Effector memory CD8-positive, alpha-beta T cell (primary cell): ENCODE measurements at places on chromosomes 5 and 9.

- no peak for DNase-seq
Observed at GRCh38 chr5:142644640-142645361, 41.1 kb downstream of the FGF1 start.

- DNase-seq = no peak
Observed at GRCh38 chr5:61686491-61687257, 354.6 kb downstream of the ZSWIM6 start.

DNA sequence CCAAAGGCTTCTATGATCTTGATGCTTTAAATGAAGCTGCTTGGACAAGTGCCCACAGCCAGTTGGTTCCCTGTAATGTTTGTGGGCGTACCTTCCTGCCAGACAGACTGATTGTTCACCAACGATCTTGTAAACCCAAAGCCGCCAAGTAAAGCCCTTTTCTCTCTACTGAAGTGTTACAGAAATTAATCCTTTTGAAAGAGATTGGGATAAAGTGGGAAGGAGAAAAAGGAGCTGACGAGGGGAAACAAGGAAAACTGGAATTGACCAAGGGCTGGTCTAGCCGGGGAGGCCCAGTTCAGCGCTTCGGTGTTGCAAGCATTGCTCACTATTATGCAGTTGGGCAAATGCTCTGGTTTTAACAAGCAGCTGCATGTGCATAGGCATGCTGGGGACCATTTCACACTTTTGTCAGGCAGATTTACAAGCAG lies 53.2 kb downstream of the ZNF474 start:
- no peak for DNase-seq

DNA sequence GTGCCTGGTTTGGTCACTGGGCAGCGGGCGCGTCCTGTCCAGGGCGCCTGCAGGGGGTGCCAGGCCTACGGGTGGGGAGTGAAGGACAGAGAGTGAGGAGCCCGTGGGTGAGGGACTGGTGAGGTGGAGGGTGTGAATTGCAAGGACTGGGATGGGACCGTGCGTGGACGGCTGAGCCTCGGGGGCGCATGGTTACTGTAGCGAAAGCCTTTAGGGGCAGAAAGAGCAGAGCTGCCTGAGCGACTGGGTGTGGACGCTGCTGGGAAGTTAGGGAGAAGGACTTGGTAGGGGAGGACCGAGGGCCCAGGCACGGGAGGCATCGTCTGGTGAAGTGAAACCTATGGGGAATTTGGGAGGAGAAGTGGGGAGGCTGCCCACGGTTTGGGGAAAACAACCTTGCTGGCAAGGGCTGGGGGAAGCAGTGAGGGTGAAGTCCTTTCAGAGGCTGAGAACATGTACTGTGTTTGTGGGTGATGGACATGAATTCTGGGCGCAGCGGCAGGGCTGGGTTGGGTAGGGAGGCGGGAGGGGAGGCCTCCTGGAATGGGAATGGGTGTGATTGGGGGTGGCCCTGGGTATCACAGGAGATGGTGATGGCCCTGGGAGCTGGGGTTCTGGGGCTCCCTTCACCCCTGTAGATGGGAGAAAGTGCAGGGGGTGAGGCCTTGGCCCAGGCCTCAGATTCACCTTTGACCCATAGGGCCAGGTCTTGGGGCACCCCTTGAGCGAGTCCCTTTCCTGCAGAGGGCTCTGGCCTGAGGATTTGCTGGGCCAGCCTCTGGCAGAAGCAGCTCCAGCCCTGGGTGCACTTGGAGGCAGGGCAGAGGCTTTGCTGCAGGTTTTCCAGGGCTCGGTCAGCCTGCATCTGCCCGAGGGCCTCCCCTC lies 1.7 kb upstream of the TOR4A start:
- DNase-seq = no peak

DNA sequence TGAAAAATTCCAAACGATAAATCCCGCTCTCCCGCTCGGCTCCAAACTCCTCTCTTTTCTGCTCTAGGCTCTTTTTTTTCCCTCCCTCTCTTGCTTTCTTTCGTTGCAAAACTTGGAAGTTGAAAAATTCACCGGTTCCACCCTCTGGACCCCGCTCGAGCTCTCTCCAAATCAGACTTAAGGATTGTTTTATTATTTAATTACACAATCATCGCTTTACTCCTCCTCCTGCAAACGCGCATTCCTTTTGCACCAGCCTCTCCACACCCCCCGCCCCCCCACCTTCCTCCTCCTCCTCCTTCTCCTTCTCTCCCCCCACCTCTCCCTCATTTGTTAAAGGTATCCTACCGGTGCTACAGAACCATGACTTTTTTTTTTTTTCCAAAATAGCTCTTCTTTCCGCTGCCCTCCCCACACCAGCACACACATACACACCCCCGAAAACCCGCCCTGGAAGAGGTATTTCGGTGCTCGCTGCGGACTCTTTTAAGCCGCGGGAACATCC lies 535 bp upstream of the NFIB start:
- no peak for DNase-seq

DNA sequence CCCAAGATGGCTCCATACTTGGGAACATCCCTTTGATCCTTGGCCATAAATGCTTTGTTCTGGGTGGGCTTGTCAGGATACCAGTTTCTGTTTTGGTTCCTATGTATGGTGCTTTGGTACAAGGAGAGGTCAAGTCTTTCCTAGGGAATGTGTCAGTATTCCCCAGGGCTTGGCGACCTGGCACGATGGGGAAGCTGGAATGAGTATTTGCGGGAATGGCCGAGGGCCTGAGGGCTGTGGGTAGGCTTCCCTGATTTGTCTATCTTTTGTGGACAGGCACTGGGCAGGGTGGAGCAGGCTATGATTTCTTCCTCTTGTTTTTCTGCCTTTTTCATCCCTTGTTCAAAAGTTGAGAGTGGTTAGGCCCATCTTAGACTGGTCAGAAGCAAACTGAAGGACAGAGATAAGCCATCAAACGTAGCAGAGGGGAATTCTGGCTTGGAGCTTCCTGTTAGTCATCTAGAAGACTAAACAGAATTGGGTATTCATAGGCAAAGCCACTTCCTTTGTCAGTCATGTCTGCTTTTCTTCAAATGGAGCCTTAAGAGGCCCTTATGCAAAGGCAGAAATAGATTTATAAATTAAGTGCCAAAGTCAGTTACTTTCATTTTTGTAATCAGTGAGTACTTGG lies 13.7 kb downstream of the DOCK2 start:
- DNase-seq = no peak

DNA sequence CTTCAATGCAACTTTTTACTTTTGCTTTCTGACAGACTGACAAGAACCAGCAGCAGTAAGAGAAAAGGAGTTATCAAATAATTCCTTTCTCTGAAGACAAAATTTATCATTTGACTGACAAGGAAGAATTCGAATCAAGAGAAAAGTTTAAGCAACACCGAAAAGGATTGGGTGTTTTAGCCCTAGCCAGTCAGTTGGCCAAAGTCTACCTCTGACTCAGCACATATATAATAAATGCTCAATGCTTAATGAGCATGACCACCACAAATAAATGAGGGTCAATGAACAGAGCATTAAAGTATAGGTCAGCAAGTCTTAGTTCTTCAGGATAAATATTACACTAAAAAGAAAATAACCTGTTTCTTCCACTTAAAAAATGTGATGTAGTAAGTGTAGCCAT lies 1603.5 kb upstream of the C9orf72 start:
- DNase-seq = no peak

- no peak for DNase-seq
Observed at GRCh38 chr9:78932849-78933627, 636.1 kb downstream of the PSAT1 start.

DNA sequence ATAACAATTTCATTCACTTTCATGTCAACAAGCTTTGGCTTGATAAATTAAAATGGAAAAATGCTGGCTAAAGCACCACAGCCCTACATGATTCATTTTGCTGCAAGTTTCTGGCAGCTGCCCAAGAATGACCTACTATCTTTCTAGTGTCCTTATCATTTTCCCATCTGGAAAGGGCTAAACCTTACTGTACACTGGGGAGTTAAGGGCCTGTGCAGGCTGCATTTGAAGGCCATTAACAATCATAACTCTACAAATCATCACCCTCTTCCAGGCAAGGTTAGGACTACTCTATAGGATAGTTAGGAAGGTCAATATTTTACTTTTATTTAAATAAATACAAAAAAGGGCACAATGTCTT lies 579.7 kb upstream of the ZNF608 start:
- no peak for DNase-seq

DNA sequence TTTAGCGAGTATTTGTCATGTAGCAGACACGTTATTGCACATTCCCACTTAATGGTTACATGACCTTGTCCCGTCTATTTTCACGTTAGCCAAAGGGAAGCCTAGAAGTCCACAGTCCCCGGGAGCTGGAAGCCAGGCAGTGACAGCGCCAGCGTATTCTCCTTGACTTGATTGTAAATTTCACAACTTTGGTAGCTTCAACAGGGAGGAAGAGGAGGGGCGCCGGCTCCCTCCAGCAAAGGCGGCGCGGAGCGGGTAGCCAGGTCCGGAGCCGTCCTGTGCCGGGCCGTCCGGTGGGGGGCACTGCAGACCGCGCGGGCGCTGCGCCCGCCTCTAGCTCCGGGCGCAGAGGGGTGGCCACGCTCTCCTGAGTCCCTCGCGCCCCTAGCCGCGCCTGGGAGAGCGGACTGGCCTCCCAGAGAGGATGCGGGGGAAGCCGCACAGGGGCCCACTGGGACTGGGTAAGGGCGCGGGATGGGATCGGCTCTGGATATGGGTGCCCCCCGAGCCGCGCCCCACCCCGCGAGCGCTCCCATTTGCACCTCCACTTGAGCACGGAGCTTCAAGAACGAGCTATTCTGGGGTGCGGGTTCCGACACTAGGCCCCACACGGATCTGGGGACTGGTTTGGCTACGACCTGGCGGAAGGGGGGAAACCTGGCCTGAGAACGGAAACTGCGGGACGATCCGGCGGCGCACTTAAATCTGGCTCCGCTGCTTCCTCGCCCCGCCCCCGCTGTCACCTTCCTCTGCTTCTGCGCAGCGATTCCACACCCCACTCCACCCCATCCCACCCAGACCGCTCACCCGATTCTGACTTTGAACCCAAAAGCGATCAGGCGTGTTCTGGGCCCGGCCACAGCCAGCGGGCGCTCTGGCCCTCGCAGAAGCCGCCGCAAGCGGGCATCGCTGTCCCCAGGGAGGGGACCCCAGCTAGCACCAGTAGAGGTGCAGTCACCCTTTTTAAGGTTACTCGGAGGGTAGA lies 23.8 kb downstream of the KLF4 start:
- no peak for DNase-seq

GRCh38 chr5:55173687-55174230 lies 782 bp upstream of the CDC20B start:
- no peak for DNase-seq

GRCh38 chr5:157443041-157443549 lies 16.9 kb upstream of the NIPAL4 start:
- no peak for DNase-seq

DNA sequence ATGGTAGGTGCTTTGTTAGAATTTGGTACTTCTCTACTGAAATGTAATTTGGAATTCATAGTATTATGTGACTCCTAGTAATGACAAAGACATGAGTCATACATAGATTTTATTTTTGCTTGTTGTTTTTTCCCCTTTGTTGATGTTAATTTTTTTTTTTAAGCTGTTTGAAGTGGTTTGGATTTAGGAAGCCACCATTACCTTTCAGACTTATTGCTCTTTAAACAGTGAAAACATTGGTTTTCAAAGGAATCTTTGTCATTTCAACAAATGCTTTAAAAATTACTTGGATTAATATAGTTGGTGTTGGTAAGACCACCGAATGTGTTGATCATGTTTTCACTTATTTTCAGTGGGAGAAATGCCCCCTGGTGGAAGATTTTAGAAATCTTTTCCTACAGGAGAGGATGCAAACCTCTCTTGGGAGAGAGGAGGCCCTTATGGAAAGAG lies 170.1 kb upstream of the PITX1 start:
- DNase-seq = no peak

DNA sequence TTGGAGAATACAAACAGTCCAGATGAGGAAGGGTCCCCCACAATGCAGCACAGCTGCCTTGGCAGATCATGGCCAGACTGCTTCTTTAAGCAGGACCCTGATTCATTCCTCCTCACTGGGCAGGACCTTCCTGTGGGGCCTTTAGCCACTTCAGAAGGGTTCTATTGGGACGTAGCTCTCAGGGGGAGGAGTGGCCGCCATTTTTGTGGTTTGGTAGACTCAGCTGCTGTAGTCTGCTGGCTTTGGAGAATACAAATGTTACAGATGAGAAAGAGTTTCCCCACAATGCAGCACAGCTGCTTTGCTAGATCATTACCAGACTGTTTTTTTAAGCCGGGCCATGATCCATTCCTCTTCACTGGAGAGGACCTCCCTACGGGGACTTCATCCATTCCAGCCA lies 57.4 kb downstream of the TMEM38B start:
- no peak for DNase-seq

- no peak for DNase-seq
Observed at GRCh38 chr9:132637351-132637750, 32.4 kb downstream of the DDX31 start.

- no peak for DNase-seq
Observed at GRCh38 chr9:14366076-14366475, 52.1 kb upstream of the NFIB start.

GRCh38 chr5:77282337-77283027 lies 72.0 kb downstream of the PDE8B start:
- DNase-seq = no peak

GRCh38 chr5:97194366-97194765 lies 11.3 kb upstream of the RIOK2 start:
- no peak for DNase-seq

GRCh38 chr5:58439094-58439644 lies 20.7 kb downstream of the PLK2 start:
- no peak for DNase-seq

DNA sequence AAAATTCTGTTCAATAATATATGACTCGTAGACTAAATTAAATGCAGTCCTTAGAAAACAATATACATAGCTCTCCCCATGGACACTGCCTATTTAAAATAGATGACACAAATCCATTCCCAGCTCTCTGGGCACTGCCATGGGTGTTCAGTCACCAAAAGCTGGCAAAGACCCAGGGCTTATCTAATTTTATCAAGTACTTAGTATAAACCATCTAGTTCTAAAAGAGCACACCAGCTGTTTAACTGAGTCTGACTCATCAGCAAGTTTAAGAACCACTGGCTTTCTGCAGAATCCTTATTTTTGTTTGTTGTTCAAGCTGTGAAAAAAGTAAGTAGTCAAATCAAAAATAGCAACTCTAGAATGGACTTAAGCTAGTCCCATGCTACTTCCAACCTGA lies 107.6 kb downstream of the PLPP1 start:
- no peak for DNase-seq

- no peak for DNase-seq
Observed at GRCh38 chr5:129971714-129972113, 67.4 kb downstream of the CHSY3 start.

- no peak for DNase-seq
Observed at GRCh38 chr5:78251663-78252284, 42.7 kb downstream of the AP3B1 start.

- DNase-seq = no peak
Observed at GRCh38 chr5:66742896-66743247, 146.7 kb downstream of the MAST4 start.

- DNase-seq = no peak
Observed at GRCh38 chr5:33933723-33934169, 2.4 kb upstream of the RXFP3 start.

GRCh38 chr9:94084314-94084713 lies at the start of gene PTPDC1:
Gene PTPDC1 (plus strand): TSS chr9:94084464. CDS start chr9:94084531, 67 bp downstream.
- no peak for DNase-seq

- DNase-seq = no peak
Observed at GRCh38 chr5:149362541-149362940, 4.7 kb downstream of the PCYOX1L start.
